ENCODE measurements at places on chromosomes 7 and 10.

DNA sequence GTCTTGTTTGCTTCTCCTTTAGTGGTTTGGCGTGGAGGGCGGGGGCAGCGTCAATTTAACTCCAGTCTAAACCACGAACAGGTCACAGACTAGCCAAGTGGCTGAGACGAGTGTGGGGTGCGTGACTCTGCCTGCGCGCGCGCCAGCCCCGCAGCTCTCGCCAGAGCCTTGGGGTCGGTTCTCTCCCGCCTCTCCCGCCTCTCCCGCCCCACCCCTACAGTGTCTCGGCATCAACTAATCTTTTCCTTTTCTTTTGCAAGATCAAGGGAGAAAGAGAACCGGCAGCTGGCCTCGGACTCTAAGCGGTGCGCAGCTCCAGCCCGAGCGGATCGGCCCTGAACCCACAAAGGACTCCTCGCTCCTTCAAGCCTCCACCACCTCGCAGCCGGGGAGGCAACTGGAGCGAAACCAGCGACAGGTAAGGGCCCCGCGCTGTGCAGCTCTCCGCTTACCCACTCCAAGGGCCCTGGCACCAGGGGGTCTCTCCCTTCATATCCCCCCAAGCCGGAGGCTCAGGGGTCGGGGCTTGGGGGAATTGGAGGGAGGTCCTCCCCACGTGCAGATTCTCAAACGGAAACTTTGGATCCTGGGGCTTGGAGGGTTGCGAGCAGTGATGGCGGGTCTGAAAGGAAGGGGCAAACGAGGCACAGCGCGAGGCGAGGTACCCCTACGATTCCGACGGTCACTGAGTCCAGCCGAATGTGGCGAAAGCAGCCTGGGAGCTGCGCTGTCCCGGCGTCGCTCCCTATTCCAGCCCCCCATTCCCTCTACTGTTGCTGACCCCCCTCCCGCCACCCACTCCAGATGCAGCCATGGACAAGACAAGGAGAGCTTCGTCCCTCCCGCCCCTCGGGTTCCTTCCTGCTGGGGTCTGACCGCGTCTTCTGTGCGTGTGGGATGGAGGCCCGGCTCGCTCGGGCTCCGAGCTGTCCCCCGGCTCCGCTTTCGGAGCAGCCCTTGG is 829 bp downstream of the CHRM2 start:
- DNase-seq, result no peak

- DNase-seq, result no peak
Measured at GRCh38 chr7:44065431-44066110, at the start of gene PGAM2. PGAM2 (minus strand) TSS chr7:44065567; CDS start chr7:44065529, 38 bp downstream.

- no peak for DNase-seq
Measured at GRCh38 chr10:113704637-113705343, 25.1 kb downstream of the CASP7 start.

GRCh38 chr10:6176691-6177231 is 26.0 kb upstream of the PFKFB3 start:
- no peak for DNase-seq

All from effector memory CD8-positive, alpha-beta T cell (primary cell).